ENCODE measurements at places on chromosomes 7 and 10.

GRCh38 chr10:86285136-86285790 is 81.3 kb downstream of the GRID1 start:
- no peak for DNase-seq

GRCh38 chr7:64688988-64689387 is 23.1 kb downstream of the ZNF107 start:
- no peak for DNase-seq

GRCh38 chr7:25454020-25454419 is 225.7 kb upstream of the NPVF start:
- DNase-seq = no peak

GRCh38 chr10:28690545-28690944 is 13.2 kb downstream of the BAMBI start:
- no peak for DNase-seq

- no peak for DNase-seq
Measured at GRCh38 chr7:13031468-13031867, 344.0 kb downstream of the ARL4A start.

DNA sequence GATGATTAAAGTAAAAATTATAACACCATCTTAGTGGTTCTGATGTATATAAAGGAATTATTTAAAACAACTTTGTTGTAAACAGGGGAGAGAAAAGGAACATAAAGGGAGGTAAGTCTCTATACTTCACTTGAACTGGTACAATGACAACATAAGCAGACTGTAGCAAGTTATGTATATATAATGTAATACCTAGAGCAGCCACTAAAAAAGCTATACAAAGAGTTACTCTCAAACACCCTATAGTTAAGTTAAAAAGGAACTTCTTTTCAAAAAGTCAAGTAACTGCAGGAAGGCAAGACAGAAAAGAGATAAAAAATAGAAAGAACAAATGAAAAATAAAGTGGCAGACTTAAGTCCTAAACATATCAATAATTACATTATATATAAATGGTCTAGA is 82.3 kb downstream of the ZNF503 start:
- DNase-seq = no peak

DNA sequence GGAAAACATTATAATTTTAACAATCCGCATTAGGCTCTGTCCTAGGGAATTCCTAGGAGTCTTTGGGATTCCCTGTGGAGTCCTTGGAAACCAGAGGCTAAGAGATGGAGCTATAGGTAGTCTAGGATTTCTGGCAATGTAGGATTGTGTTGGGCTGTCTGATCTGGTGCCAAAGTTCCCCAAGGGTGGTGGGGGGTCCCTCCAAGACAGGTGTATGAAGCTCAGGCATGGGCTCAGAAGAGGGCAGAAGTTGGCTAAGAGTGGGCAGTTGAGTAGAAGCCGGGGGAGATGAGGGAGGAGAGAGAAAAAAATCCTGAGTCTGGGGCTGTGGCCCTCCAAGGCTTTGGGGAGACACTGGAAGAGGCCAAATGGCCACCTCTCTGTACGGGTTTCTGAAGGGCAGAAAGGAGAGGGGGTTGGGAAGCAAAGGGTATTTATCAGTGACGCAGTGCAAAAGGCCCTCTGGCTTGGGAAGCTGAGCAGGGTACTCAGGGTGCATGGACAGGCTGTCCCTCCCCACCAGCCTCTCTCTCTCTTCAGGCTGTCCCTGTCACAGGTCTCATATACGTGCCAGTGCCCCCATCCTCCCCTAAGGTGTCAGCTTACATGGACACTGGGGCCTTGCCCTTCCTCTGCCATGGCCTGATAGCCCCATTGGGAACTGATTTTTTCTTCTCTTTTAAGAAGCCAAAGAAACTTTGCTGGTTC is 929 bp downstream of the HOXA6 start:
- DNase-seq = no peak

- no peak for DNase-seq
Measured at GRCh38 chr10:93827056-93827804, 66.5 kb upstream of the SLC35G1 start.

DNA sequence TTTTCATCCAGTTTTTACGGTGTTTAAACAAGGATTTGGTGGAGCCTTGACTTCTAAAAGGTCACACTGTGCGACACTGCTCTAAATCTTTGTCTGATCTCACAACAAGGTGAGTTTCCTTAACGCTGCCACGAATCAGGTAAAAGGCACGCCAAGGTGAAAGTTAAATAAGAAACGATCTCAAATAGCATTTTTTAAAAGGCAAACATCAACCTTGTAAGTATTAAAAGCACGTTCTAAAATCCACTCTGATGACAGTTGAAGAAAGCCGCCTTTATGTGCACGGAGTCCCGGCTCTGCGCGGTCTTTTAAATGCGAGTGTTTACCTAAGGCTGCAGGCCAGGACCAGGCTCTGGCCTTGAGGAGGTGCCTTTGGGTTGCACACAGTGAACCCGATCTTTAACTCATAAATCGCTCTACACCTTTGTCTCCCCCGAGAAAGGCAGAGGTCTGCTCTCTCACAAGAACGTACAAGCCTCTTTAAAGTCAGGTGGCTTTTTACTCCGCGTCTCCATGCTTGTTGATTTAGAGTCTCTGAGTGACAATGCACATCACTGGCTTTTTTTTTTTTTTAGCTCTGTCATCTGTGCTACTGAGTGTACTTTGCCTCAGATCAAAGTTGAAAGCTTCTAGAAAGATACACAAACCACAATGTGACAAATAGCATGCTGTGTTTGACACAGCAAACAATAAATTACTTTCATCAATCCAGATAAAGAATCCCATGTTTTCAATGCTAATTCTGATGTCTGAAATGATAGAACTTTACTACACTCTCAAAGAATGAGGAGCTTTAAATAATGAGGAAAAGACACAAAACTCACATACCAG is 25.9 kb upstream of the RNF32 start:
- no peak for DNase-seq

- DNase-seq = no peak
Measured at GRCh38 chr7:46152696-46153095, 231.6 kb upstream of the IGFBP3 start.

DNA sequence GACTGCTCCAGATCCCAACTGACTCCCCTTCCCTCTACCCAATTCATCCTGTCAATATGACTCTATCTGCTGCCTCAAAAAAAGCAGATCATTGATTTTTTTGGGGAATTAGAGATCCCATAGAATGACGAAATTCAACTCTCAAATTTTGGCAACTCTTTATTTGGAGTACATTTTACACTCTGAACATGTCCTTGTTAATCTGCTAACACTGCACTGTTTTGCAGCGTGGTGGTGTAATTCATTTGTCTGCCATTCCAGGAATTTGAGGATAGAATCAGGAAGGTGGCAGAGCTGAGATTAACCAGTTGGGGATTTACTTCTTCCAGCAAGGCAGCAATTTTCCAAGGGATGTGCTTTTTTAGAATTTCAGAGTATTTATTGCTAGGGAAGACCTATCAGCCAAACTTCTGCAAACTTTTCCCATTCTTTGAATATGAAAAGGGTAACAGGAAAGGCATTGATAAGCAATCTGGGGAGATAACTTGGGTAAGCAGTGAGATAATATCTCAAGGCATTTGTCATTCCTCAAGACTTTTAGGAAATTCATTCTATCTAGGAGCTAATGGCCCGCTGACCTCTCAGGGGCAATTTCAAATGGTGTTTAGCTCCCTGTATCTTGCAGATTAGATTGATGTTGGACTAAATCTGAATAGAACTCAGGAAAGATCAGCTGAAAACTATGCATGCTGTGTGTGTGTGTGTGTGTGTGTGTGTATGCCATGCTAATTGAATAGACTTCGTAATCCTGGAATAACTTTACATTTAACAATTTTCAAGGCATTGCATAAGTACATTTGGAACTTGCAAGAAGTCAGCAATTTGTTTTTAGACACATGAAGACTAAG is 9.7 kb downstream of the BAMBI start:
- DNase-seq = no peak

- no peak for DNase-seq
Measured at GRCh38 chr7:23942032-23942431, 232.0 kb downstream of the STK31 start.
